NCI-H1092 (cell line): ENCODE measurements at places on chromosomes 1 and 21.

- DNase-seq: no peak
Observed at GRCh38 chr1:236066828-236067386, 2.0 kb upstream of the NID1 start.

DNA sequence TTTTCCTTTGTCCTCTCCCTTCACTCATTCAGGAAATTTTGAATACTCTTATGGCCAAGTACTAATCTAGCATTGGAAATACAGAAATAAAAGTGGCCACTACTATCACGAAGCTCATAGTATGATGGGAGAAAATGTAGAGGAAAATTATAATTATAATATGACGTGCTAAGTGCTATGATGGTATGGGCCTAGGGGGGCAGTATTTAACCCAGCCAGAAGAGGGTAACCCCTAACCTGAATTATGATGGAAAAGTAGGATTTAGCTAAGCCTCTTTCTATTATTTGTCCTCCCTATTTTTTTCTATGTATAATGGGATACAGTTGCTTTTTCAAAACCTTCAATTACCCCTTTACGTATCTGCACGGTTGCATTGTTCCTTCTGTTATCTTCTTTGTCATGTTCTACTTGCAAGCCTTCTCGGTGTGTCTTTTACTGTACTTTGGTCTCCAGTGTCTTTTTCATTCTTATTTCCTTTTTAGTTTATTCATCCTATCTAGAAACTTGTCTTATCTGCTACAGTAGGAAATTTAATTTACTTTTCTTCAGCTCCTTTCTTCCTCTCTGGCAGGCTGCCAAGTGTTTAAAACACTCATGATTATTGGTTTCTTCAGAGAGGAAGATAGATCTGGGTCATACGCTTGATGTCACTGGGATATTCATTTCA, 88.8 kb upstream of the GPR52 start:
- no peak for DNase-seq

DNA sequence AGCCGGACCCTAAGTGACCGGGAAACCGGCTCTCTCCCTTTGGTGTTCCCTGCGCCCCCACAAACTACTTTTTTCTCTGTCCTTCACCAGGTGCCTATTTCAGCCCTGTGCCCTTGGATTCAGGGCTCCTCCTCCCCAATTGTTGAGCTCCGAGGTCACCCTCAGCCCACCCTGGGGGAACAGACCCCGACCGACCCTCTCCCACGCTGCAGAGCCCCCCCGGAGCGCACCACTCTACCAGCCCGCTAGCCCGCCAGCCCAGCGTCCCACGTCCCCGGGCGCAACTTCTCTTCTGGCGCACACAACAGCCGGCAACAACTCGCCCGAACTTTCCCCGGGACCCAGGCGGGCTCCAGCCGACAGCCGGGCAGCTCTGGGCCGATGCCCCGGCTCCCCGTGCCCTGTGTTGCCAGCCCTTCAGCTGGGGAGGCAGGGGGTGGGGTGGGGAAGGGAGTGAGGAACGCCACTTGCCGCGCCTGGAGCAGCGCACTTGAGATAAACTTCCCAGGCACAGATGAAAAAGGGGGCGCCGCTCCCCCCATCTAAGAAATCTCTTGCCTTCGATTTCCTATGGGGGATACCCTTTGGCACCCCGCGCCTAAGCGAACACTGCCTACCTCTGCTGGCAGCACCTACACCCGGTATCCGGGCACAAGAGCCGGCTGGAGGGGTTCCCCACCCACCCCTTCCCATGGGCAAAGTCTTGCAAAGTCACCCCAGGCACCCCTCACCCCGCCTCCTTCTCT, 997 bp downstream of the CASZ1 start:
- no peak for DNase-seq

DNA sequence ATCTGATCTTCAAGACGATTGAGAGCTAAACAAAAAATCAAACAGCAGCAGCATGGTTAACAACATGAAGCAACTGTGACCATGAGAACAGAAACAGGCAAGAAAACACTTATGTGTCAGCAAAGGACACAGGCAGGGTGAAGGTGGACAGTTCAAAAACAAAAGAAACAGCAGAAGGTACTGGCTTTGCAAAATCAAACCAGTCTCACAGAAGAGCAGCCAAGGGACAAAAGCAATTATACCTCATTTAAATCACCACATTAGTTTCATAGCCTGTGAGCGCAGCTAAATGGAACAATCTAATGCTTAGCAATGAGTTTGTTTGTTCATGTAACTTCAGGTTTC, 59.1 kb downstream of the CAPN2 start:
- no peak for DNase-seq

- no peak for DNase-seq
Observed at GRCh38 chr21:34812504-34813265, 143.9 kb downstream of the CLIC6 start.

DNA sequence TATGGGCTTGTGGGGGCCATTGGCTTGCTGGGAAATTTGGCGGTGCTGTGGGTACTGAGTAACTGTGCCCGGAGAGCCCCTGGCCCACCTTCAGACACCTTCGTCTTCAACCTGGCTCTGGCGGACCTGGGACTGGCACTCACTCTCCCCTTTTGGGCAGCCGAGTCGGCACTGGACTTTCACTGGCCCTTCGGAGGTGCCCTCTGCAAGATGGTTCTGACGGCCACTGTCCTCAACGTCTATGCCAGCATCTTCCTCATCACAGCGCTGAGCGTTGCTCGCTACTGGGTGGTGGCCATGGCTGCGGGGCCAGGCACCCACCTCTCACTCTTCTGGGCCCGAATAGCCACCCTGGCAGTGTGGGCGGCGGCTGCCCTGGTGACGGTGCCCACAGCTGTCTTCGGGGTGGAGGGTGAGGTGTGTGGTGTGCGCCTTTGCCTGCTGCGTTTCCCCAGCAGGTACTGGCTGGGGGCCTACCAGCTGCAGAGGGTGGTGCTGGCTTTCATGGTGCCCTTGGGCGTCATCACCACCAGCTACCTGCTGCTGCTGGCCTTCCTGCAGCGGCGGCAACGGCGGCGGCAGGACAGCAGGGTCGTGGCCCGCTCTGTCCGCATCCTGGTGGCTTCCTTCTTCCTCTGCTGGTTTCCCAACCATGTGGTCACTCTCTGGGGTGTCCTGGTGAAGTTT, 550 bp downstream of the RXFP4 start:
- DNase-seq: no peak

DNA sequence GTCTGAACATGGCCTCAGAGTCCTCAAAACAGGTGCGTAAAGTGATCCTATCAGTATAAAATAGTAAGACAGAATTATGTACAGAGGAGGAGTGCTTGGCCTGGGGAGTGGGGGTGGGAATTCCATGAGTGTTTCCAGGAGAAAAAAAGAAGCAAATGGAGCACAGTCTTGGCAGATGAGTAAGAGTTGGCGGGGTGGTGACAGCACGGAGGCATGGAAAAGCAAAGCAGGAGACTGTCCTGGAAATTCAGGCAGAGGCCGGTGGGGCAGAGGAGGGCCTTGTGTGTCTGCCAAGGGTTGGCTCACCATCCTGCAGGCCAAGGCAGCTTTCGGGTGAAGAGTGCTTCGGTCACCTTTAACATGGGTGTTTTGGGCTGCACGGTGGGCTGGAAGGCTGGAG, 63.4 kb downstream of the OPTC start:
- no peak for DNase-seq

GRCh38 chr1:40315239-40315794, 1.8 kb downstream of the COL9A2 start:
- peak; percentile 85 for DNase-seq

DNA sequence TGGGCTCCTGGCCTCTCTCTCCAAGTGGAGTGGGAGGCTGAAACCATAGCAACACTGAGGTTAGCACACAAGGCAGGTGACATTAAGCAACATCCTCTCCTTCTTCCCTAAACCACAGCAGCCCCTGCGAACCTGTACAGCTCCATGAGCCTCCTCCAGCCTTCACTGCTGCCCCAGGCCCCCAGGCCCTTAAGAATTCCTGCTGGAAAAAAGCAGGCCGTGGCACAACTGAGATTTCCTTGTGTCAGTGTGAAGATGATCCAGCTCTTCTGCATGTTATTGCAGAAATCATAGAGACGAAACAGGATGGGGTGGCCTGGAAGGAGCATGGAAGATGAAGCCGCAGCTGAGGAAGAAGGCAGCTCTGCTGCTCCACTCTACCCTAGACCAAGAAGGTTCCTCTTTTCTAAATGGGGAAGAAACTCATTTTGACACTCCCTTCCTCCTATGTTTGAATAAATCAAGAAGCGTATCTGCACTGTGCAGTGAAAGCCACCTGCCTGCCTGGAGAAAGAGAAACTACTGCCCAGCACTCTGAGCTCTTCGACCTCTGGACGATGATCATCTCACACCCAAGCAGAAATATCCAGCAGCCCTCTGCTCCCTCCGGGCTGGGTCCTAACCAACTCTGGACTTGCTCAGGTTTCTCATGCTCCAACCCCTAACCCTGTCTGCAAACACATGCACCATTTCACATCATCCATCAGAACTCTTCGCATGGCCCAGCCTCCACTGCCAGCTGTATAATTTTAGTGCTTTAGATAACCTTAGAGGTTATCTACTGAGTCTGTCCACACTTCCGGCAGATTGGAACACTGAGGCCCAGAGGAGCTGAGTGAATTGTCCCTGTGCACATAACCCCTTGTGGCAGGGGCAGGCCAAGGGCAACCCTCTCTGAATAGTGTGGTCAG, 20.7 kb downstream of the SH3BP5L start:
- no peak for DNase-seq

- no peak for DNase-seq
Observed at GRCh38 chr1:17765444-17766411, 10.6 kb downstream of the ACTL8 start.

DNA sequence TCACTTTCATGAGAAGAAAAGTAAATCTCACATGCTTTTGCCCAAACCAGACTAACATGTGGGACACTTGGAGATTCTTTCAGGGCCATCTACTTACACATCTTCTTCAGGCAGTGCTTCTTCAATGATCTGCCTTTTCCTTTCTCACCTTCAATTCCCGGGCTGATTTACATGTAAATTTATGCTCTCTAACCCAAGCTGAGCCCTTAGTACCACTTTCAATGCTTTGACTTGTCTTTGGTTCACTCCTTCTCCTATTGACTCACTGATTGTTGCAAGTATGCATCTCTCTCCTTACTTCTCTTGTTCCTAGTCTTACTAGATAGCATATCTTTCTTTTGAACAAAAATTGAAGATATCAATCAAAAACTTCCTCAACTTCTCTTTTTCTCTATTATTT, 154.2 kb upstream of the DEPDC1 start:
- DNase-seq: no peak

GRCh38 chr1:148289647-148290046, 137.6 kb upstream of the NBPF11 start:
- no peak for DNase-seq

DNA sequence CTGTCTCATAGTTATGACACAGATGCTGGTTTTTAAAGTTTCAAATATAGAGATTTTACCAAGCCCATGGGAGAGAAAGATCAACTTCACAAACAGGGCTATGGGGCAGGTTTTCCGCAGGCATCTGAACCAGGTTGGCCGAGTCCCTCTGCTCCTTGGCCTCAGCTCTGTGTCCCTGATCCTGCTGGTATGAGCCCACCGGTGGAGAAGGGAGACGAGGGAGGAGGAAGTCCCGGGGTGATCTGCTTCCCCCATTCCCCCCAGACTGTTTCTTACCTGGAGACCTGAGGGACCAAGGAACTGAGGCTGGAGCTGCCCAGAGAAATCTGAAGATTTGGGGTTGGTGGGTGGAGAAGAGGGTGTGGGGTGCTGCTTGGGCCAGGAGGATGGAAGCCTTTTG, 28.9 kb upstream of the BTG2 start:
- DNase-seq: no peak

DNA sequence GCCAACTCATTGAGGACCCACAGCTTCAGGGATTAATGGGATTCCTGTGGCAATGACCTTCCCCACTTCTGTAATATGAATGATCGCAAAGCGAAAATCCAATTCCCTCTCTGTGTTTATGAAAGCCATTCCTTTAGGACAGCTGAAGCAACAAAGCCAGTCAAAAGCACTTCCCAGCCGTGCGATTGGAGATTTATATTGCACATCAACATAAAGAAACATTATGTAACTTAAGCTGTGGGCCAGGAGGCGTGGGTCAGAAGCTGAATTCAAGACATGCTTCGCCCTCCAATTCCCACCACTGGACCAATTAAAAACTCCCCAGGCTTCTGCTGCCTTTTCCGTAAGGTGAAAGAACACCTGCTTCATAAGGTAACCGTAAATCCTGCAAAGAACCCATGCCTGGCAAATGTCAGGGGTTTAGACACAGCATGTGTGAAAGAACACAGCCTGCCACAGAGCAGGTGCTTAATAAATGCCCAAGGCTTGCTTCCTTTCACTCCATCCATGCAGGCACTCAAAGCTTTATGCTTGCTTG, 138.9 kb upstream of the SOD1 start:
- peak; percentile 40 for DNase-seq

DNA sequence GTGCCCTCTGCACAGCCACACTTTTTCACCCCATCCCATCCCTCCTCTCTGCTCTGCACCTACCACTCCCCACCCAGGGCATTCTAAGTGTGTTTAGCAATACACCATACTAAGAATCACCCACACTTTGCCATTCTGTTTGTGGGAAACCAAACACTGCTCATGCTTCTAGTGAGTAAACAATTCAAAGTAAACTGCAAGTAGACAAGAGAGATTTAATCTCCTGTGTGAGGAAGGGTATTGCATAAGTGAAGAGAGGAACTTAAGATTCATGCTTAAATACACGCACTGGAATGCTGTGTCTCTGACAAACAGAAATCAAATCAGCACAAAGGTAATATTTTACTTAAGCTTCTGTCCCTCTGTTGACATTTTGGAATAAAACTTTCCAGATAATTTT, 4.8 kb upstream of the EDARADD start:
- DNase-seq: no peak

- DNase-seq: no peak
Observed at GRCh38 chr1:187942986-187943385, 1114.2 kb downstream of the PLA2G4A start.

- DNase-seq: no peak
Observed at GRCh38 chr1:205456383-205456867, 580 bp upstream of the BLACAT1 start.

DNA sequence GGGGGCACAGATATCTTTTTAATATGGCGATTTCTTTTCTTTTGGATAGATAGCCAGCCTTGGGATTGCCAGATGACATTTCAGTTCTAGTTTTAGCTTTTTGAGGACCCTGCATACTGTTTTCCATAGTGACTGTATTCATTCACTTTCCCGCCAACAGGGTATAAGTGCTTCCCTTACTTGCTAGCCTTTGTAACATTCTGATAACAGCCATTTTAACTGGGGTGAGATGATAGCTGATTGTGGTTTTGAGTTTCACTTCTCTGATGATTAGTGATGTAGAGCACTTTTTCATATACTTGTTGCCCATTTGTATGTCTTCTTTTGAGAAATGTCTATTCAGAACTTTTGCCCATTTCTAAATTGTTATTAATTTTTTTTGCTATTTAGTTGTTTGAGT, 151.9 kb downstream of the NTPCR start:
- DNase-seq: no peak
